ENCODE measurements at places on chromosomes 4 and X.

DNA sequence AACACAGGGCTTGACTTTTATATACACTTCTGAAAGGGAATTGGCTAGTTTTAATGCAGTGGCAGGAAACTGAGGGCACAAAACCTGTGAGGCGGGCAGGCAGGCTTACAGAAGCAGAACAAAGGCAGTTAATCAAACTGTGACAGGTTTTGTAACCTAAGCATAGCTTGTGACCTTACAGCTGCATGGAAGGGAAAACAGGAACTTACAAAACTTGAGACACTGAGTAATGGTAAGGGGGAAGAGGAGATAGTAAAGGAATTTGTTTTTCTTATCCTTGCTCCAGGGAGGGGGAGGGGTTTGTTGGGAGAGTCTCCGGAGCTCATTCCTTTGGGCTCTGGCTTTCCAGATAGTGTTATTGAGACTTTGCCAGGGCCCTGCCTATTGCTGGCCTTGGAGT is 55.6 kb downstream of the SLITRK4 start:
- DNase-seq: no peak

GRCh38 chr4:89365776-89366175 is 58.2 kb upstream of the GPRIN3 start:
- DNase-seq: peak; percentile 48

DNA sequence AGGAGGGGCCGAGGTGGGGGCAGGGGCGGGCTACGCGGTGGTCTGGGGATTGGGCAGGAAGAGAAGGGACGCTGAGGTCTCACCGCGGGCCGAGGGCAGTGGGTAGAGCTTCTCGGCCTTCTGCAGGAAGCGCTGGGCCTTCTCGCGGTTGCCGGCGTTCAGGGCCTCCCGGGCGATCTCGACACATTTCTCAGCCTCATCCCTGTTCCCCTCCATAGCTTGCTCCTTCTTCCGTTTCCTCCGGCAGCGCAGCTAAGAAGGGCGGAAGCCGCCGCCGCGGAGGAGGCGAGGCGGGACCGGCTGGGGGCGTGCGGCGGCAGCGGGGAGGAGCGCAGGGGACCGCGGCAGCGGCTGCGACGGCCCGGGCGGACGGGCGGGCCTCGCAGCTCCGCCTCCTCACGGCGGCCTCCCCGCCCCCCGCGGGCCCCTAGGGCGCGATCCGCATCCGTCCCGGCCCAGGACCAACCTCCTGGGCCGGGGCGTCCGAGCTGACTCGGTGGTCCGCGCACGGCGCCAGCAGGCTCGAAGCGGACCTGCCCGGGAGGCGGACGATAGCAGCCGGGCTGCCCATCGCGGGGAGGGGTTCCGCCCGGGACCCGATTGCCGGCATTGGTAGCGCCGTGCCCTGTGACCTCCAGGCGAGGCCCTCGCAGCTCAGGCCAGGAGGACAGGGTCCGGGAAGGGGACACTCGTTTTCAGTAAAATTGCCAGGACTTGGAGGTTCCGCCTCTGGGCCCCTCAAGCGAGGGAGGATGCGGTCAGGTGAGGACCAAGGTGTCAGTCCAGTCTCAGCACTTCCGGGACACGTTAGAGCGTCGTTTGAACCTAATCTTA is at the start of gene DNAJB14:
TSS of gene DNAJB14 (minus strand) at position 263 of the 834 bp plus-strand sequence. CDS start at position 216, 47 bp downstream.
- no peak for DNase-seq

DNA sequence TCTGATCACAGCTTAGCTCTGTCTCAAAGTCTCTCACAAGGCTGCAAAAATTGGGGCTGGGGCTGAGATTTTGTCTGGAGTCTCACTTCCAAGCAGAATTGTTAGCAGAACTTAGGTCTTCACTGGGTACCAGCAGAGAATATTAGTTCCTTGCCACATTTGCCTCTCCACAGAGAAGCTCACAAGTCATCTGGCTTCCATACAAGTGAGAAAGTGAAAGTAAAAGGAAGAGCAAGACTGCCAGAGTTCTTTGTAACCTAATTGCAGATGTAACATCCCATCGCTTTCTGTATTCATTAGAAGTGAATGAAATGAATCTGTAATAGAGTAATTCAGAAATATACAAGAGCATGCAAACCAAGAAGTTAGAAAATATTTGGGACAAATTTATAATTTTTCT is 624.1 kb upstream of the GNPDA2 start:
- no peak for DNase-seq

- DNase-seq: no peak
These were observed 28.7 kb downstream of the SEC24B start for GRCh38 chr4:109462297-109462696.

DNA sequence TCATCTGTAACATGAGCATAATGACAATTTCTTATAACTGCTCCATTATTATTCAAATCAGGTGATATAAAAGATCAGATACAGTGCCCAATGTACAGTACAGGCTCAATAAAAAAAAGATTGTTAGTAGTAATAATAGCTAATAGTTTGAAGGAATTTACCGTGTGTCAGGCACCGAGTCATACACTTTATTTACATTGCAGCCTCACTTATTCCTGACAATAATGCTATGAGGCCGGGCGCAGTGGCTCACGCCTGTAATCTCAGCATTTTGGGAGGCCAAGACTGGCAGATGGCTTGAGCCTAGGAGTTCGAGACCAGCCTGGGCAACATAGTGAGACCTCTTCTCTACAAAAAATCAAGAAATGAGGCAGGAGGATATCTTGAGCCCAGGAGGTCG is 10.1 kb upstream of the MAP7D3 start:
- DNase-seq: no peak

DNA sequence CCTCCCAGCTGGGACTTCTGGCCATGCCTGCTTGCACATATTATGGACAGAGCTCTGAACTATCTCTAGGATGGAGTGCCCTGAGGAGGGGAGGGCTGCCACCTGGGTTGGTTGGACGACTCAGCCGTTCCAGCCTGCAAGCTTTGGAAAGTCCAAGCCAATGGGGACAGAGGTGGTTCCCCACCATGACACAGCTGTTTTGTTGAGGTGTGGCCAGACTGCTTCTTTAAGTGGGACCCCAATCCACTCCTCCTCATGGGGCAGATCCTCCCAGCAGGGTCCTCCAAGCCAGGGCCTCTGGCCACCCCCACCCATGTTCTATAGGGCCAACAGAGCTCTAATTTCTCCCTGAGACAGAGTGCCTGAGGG is 22.7 kb downstream of the F8A3 start:
- no peak for DNase-seq

DNA sequence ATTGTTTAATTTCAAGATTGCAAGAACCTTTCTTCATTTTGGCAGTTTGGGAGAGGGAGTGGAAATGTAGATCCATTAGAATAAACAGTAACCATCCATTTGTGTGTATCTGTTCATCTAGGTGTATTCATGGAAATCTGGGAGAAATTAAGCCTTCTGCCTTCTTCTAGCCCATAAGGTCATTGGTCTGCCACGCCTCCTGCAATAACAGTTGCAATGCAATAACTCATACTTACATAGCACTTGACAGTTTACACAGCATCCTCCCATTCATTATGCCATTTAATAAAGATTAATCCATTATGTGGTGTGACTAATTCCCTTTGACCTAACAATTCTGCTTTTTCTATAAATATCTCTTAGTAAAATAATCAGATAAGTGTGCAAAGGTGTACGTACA is 42.6 kb downstream of the SHROOM4 start:
- DNase-seq: no peak

GRCh38 chr4:124329134-124329533 is 383.4 kb downstream of the ANKRD50 start:
- DNase-seq: no peak

GRCh38 chr4:152965611-152966010 is 29.5 kb downstream of the FHDC1 start:
- DNase-seq: no peak

GRCh38 chr4:20983763-20984575 is 283.7 kb downstream of the PACRGL start:
- no peak for DNase-seq

GRCh38 chr4:89929425-89930159 is 34.9 kb downstream of the MMRN1 start:
- DNase-seq: no peak

GRCh38 chr4:173076903-173077634 is 91.5 kb upstream of the GALNT7 start:
- no peak for DNase-seq

DNA sequence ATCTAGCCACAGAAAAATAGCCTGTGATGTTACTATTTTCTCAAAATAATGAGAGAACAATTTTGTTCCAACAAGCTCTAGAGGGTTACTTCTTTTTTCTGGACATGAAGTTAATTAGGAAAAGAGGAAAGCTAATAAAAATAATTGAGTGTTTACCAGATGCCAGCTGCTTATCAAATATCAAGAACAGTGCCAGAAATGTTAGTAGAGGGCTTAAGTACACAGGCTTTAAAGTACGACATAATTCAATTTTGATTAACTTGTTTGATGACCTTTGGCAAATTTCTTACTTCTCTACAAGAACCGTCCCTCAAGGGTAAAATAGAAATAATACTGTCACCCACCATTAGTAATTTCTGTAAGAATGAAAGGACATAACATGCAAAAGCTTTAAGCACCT is 977.0 kb downstream of the FSTL5 start:
- DNase-seq: no peak

GRCh38 chr4:147689067-147689466 is 5.1 kb upstream of the PRMT9 start:
- DNase-seq: no peak

GRCh38 chr4:14752341-14753046 is 249.8 kb upstream of the CPEB2 start:
- DNase-seq: no peak

GRCh38 chr4:148649652-148650331 is 207.6 kb upstream of the NR3C2 start:
- DNase-seq: no peak

- DNase-seq: no peak
These were observed 1443.5 kb upstream of the IGFBP7 start for GRCh38 chr4:58553679-58554078.

- DNase-seq: no peak
These were observed 59.0 kb upstream of the VCX3B start for GRCh38 chrX:8405631-8406030.

All from epithelial cell of prostate (primary cell).